ENCODE measurements at places on chromosomes 11 and 22.

- no peak for DNase-seq
Observed at GRCh38 chr11:11992257-11993212, 15.9 kb downstream of the DKK3 start.

DNA sequence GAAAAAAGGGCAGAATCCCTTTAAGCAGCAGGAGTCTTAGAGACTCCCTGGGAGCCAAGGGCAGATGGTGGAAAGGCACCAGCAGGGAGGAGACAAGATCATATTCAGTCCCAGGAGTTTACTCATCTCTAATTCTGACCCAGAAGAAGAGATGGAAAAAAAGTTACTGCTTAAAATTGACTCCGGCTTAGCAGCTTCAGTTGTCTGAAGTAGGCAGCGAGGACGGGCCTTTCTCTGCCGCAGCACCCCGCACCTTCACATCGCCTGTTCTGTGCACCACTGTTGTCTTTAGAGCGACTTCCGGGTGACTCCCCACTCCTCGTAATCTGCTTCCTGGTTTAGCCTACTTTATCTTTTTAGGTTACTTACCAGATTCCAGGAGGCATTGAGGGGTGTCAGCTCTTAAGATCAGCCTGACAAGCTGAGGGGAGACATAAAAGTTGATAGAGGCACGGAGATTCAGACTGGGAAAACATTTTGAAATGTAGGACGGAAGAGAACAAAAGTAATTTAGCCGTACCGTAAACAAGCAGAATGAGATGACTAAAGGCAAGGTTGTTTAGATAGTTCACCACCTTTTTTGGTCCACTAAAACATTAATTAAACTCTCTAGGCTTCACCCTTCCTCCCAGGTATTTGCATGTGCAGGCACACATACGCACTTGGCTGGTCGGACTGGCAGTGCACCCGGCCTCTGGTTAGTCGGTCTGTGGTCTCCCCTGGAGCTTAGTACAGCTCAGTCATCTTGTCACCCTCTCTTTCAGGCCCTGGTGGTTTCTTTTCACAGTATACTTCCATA, 74.3 kb downstream of the CECR2 start:
- no peak for DNase-seq

DNA sequence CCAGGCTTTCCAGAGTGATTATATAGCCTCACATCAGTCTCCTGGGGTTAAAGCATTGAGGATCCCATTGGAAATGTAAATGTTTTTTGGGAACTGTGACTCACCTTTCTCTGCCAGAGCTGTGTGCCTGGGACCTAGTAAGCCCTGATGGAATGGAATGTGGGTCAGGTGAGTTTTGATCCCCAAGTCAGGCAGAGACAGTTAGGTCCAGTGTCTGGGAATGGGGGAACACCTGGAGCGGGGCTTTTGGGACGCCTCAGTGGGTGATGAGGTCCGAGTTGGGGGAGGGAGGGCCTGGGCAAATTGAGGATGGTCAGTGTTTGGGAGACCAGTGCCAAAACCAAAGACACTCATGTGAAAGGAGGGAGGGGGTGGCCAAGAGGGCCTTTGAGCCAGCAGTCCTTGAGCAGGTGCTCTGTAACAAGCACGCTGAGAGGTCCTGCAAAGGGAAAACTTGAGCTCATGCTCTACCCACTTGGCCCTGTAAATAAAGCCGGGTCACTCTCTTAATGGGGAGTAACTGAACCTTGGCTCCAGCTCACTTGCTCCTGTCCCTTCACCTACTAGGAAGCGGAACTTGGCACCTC, 104.7 kb downstream of the NAV2 start:
- DNase-seq, result no peak

- no peak for DNase-seq
Observed at GRCh38 chr11:117690484-117691217, 106.4 kb downstream of the DSCAML1 start.

DNA sequence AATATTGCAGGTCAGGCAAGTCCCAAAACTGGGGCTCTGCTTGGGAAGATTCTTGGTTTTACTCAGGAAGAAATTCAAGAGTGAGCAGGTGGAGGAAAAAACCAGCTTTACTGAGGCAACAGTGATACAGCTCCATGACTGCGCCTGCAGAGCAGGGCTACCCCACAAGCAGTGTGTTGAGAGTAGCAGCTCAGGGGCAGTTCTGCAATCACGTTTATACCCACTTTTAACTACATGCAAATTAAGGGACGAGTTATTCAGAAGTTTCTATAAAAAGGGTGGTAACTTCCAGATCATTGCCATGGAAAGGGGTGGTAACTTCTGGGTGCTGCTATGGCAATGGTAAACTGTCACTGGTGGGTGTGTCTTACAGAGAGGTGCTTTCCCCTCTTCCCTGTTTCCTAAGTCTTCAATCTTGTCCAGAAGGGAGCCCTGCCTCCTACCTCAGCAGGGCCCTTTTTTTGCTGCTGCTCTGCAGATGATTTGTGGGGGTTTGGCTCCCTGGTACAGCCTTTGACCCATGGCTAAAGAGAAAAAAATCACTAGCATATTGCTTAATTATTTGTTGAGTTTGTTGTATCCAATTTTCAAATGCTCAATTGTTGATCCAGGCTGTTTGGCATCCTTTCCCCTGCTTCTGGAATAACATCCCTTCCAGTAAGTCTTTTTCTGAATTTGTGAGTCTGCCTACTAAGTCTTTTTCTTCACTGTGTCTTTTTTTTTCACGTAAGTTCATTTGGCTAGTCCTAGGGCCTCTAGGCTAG, 30.0 kb upstream of the ME3 start:
- no peak for DNase-seq

DNA sequence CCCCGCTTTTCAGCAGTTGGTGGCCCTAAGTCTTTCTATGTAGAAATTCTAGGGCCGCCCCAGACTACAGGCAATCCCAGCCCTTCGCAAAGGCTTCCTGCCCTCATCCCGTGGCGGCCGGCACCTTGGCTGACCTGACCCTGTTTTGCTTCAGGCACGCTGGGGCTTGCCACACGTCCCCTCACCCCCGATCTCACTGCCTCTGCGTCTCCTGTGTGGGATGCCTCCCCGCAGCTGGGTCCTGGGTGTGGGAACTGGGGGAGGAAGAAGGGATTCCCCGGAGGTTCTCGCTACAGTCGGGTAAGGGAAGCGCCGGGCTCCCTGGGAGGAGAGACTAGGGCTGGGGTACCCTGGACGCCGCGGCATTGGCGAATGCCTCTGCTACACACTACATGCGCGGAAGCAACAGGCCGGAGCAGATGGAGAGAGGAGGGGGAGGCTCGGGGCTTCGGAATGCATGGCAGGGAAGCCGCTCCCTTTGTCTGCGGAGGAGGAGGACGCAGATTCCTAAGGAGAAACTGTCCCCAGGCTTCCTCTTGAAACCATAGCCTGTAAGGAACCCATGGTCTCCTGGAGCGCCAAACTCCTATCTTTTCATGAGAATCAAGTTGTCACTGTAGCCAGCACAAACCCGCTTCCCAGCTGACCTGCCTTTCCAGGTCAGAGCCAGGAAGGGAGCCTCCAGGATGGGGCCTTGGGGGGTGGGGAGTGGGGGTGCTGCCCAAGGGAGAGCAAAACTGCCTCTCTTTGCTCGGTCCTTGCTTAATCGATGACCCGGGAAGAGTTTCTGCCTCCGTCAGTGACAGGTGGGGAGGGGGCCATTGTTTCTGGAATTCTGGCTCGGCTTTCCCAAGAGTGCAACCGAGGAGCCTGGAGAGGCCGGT, 1.4 kb downstream of the DTX4 start:
- DNase-seq, result no peak

DNA sequence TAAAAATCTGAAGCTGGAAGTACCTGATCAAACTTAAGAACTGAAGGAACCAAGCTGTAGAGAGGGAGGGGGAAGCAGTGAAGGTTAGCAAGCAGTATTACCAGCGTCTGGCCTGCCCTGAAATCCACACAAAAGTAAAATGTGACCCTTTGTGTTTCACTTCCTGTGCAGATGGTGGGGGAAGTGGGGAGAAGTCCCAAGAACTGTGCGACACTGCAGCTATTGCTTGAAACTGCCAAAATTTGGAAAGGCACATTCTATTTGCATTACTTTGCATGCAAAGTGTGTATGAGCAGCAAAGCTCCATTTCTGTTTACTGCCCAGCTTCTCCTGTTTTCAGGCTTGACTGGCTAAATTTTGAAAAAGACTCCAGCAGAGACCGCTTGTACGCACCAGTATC, 72.1 kb upstream of the BMAL1 start:
- no peak for DNase-seq

DNA sequence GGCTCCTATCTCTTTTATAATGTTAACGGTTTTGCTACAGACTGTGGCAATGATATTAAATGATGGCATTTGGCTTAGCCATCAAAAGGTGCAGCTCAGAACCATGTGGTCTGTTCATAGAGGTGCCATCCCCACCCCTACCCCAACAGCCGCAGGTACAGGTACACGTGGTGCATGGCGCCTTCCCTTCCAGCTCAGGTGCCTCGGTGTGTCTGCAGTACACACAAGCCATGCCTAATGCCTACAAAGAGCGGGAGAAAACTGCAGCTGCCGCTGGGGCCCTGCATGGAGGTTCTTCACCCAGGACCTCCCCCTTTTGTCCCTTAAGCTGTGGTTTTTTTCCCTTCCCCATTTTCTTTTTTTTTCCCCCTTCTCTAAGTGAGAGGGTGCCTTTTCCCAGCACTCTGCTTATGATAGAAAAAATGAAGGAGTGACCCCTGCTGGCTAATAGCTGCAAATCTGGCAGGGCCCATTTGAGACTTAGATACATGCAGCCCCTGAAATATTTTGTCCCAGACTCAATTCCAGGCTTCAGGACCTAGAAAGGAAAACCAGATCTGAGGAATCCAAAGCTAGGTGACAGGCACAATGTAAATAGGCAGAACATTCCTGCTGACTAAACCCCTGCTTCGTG, 6.5 kb downstream of the OR52M1 start:
- no peak for DNase-seq

- no peak for DNase-seq
Observed at GRCh38 chr11:15988016-15988550, 368.3 kb downstream of the SOX6 start.

- DNase-seq, result no peak
Observed at GRCh38 chr11:75811485-75811884, 3.5 kb upstream of the UVRAG start.

DNA sequence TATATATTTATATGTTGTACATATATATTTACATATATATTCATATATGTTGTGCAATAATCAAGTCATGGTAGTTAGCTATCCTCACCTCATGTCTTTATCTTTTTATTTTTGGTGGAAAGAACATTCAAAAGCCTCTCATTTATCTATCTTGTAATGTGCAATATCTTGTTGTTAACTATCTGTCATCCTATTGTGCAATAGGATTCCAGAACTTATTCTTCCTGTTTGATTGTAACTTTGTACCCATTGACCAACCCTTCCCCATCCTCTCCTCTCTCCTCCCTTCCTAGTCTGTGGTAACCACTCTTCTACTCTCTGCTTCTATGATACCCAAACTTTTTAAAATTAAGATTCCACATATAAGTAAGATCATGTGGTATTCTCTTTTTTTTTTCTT, 115.6 kb upstream of the PDGFD start:
- DNase-seq, result no peak

- no peak for DNase-seq
Observed at GRCh38 chr11:29027436-29027835, 919.2 kb downstream of the METTL15 start.

- DNase-seq, result no peak
Observed at GRCh38 chr11:65214212-65214845, 32.6 kb downstream of the CAPN1 start.

- no peak for DNase-seq
Observed at GRCh38 chr11:126102436-126102981, 39.8 kb upstream of the CDON start.

DNA sequence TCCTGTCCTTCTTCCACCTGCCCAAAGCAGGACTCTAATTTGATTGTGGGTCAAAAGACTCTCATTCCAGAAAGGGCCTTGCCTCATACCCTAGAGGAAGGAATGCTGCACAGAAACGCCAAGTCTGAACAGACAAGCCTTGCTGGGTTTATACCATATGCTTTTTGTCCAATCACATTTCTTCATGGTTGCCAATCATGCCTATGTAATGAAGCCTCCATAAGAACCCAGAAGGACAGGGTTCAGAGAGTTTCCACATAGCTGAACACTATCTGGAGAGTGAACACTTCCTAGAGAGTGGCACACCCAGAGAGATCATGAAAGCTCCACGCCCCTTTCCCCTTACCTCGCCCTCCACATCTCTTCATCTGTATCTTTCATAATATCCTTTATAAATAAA, 4.8 kb upstream of the SAA2 start:
- no peak for DNase-seq

DNA sequence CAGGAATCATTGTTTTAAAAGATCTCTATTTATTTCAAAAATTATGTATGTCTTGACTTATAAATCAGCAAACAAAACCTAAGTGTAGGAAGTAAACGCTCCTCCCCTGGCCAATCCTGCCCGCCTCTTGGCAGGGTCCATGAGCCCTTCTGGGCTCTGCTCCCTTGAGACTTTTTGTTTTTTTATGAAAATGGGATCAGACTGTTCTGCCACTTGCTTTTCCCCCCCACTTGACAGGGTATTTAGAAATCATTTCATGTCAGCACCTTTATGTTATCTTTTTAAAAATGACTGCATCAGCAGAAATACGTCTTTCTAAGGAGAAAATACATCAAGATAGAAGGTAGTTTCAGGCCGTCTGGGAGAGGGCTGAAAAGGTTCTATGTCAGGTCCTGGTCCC, 35.6 kb downstream of the FBLN1 start:
- DNase-seq, result no peak

- no peak for DNase-seq
Observed at GRCh38 chr22:23356094-23356493, 175.8 kb downstream of the BCR start.

- DNase-seq, result no peak
Observed at GRCh38 chr11:64385945-64386704, 27.2 kb downstream of the RPS6KA4 start.

DNA sequence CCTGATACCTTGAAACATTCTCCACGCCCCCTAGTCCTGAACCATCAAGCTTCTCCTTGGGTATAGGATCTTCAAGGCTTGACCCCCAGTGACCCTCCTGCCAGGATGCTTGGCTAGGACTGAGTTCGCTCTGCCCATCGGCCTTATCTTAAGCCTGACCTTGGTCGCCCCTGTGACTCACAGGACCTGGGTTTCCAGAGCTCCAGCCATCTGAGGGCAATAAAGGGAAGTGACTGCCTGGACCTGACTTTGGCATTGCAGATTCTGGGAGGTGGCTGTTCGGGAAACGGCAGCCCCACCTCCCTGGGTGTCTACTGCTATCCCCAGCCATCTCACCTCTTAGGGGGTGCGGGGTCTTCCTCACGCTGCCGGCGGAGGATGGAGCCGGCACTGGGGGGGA, 15.4 kb downstream of the CARD10 start:
- DNase-seq, result no peak

GRCh38 chr11:111400595-111400994, 21.5 kb upstream of the POU2AF1 start:
- DNase-seq, result no peak

DNA sequence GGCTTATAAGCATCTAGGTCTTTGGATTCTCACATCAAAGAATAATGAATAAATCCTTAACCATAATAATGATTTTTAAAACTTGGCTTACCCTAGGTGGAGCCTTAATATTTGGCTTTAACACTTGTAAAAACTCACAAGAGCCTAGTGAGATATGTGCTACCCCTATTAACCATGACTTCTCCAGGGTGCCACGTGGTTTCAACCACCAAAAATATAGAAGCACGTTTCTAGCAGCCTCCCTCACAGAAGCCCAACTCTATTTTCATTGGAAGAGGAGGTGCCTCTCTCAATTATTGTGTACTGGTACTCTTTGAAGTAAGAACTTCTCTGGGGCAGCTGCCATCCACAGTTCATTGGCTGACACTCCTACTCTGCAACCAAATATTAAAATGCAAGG, 46.5 kb upstream of the GDPD4 start:
- DNase-seq, result no peak

- DNase-seq, result no peak
Observed at GRCh38 chr11:65862191-65862735, 2.0 kb downstream of the MUS81 start.

All from urinary bladder (tissue), 4 donors.